ENCODE measurements at places on chromosomes 3 and 15. TPM values are rescaled to one million over a fixed set of nuclear protein-coding genes. Genes with fewer than 3 reads are reported as not detected.

The LRRC3B gene
- 1.9 TPM for total RNA-seq

GRCh38 chr15:57198654-57199291, 177.5 kb upstream of the CGNL1 start:
- H3K36me3 ChIP-seq, result no peaks in the 10 kb centered on the region
- H3K27me3 ChIP-seq, result peaks cover 3% of the 10 kb centered on the region
- peak overlapping the region; percentile 91 for H3K27ac ChIP-seq
- H3K4me3 ChIP-seq, result peak overlapping the region; percentile 46
- H3K4me1 ChIP-seq, result peaks cover 23% of the 10 kb centered on the region
- DNase-seq, result peak; percentile 72

DNA sequence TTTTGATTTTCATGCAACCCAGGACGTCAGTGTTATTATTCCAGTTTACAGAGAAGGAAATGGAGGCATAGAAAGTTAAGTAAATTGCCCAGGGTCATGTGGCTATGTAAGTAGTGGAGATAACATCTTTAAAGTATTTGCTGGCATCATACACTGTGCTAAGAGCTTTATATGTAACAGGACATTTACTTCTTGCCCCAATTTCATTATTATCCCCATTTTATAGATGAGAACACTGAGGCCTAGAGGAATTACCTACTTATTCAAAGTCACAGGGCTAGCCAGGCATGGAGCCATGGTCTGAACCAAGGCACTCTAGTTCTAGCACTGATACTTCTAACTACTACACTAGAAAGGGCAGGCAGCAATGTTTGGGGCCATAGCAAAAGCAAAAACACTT, 107.3 kb upstream of the ANKRD28 start:
- no peaks in the 10 kb centered on the region for H3K4me1 ChIP-seq
- H3K4me3 ChIP-seq, result no peak overlapping the region
- DNase-seq, result no peak
- H3K36me3 ChIP-seq, result no peaks in the 10 kb centered on the region
- H3K27me3 ChIP-seq, result no peaks in the 10 kb centered on the region
- no peak overlapping the region for H3K27ac ChIP-seq

DNA sequence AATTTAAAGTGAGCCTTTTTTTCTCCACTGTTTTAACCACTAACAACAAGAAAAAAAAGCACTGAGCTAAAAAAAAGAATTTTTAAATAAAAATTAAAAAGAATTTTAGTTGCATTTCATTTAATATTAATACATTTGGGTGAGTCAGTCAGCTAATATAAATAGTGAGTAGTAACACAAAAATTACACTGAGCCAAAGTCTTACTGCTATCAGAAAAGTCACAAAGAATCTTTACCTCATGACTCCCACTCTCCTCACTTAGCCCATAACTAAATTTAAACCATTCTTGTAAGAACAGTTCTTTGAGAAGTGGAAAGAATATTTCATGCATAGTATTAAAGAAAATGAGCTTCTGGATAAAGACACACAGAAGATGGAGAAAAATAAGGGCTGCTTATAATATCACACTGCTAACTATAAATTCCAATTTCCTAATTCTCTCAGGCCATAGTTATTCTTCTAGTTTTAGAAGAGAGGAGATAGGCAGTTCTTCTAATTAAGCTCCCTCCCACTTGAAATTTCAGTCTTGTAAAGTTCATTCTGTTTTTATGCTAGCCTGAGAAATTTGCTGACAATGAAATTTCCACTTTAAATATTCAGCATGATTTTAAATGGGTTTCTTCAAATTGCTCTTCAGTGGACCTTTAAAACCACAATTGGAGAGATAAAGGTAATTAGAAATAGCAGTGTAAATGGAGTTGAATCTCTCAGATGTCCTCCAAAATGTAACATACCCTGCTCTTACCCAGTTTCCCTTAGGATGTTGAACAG, 17.6 kb downstream of the SHQ1 start:
- no peaks in the 10 kb centered on the region for H3K27me3 ChIP-seq
- H3K4me3 ChIP-seq, result no peak overlapping the region
- no peak overlapping the region for H3K27ac ChIP-seq
- peaks cover 4% of the 10 kb centered on the region for H3K36me3 ChIP-seq
- DNase-seq, result no peak

DNA sequence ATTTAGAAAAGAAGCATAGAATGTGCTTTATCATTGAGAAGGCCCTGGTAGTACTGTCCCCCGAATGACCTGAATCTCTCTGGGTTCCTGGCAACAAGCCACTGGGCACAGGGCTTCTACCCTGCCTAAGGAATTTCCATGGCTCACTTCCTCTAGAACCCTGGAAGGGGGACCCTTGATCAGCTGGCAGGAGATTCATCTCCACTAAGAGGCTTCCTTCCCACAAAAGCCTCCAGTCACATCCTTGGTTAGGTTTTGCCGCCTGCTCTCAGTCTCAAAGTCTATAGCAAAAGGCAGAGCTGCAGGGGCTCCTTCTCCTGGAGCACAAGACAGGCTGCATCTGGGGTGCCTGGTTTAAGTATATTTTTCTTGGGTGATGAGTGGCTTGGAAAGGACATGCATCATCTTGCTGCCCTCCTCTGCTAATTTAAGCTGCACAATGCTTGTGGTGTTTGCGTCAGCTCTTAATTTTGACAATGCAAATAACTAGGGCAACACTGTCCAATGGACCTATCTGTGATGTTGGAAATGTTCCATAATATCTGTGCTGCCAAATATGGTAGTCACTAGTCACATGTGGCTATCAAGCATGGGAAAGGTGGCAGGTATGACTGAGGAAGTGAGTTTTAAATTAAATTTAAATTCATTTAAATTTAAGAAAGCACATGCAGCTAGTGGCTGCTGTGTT, 33.4 kb upstream of the RARRES1 start:
- H3K27me3 ChIP-seq, result no peaks in the 10 kb centered on the region
- H3K4me3 ChIP-seq, result no peak overlapping the region
- no peaks in the 10 kb centered on the region for H3K36me3 ChIP-seq
- H3K27ac ChIP-seq, result no peak overlapping the region
- no peak for DNase-seq

- no peak overlapping the region for H3K27ac ChIP-seq
- no peaks in the 10 kb centered on the region for H3K4me1 ChIP-seq
- H3K4me3 ChIP-seq, result no peak overlapping the region
- no peaks in the 10 kb centered on the region for H3K36me3 ChIP-seq
Observed at GRCh38 chr3:145936971-145937370, 224.0 kb downstream of the PLOD2 start.

DNA sequence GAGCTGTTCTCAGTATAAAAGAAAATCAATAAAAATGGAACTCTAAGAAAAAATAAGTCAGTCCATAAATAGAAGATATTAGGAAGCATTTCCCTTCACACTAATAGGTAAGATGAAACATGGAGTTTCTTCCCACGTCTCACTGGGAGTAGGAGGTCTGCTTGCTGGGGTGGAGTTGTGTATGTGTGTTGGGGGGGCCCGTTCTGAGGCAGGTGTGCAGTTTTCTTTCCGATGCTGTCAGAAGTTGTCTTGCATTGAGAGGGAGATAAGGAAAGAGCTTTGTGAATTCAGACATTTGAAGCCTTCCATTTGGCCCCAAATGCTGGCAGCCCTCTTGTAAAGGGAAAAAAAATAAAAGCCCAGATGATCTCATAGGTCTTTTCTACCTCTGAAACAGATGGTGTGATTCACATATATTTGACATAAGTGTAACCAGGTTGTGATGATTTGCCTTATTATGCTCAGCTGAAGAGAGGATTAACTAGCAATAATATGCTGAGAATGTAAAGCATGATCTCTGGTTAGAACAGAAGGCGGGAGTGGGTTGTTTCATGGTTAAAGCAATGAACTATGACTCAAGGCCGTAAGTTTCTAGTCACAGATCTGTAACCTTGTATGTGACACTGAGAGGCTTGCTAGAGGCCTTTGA, 8.8 kb downstream of the RASGRP1 start:
- no peak overlapping the region for H3K4me3 ChIP-seq
- H3K27ac ChIP-seq, result no peak overlapping the region
- DNase-seq, result no peak
- H3K27me3 ChIP-seq, result no peaks in the 10 kb centered on the region
- no peaks in the 10 kb centered on the region for H3K36me3 ChIP-seq

- H3K27me3 ChIP-seq, result no peaks in the 10 kb centered on the region
- H3K27ac ChIP-seq, result no peak overlapping the region
- H3K4me1 ChIP-seq, result peaks cover 7% of the 10 kb centered on the region
- DNase-seq, result peak; percentile 51
- H3K36me3 ChIP-seq, result no peaks in the 10 kb centered on the region
Observed at GRCh38 chr3:39126532-39127071, 19.1 kb downstream of the TTC21A start.

Data from glutamatergic neuron (in vitro differentiated cells).